Stimulated activated CD4-positive, alpha-beta T cell treated with anti-CD3 and anti-CD28 coated beads, Interleukin-4, amount 100 ng/mL, for 1 hour (primary cell): ENCODE measurements at places on chromosomes 3 and 15.

- DNase-seq: no peak
Measured at GRCh38 chr15:58203537-58203936, 65.4 kb downstream of the AQP9 start.

DNA sequence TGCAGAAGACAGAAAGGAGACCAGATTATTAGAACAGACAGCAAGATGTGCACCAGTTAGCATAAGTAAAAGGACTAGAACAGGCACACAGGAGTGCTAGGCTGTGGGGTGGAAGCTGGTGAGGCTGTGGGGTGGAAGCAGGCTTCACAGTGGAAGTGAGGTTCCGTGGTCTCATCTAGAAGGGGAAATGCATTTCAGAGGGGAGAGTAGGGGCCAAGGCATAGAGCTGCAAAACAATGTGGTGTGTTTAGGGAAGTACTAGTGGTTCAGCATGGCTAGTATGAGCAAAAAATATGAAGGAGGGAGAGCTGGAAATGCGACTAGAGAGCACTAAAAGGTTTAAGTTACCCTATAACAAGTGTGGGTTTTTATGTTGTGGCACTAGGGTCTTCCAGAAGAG is 6.5 kb downstream of the POPDC2 start:
- no peak for DNase-seq

GRCh38 chr3:196339493-196340254 is 1.5 kb upstream of the TM4SF19 start:
- no peak for DNase-seq

GRCh38 chr15:87609474-87609873 is 647.1 kb downstream of the NTRK3 start:
- no peak for DNase-seq

- no peak for DNase-seq
Measured at GRCh38 chr15:66614951-66615760, 49.4 kb upstream of the LCTL start.

- DNase-seq: no peak
Measured at GRCh38 chr3:124691599-124691998, 38.7 kb upstream of the UMPS start.

GRCh38 chr3:111769110-111769991 is 89.7 kb upstream of the PHLDB2 start:
- no peak for DNase-seq

GRCh38 chr15:65338823-65339222 is 34.3 kb downstream of the RNU5B-1 start:
- DNase-seq: no peak

DNA sequence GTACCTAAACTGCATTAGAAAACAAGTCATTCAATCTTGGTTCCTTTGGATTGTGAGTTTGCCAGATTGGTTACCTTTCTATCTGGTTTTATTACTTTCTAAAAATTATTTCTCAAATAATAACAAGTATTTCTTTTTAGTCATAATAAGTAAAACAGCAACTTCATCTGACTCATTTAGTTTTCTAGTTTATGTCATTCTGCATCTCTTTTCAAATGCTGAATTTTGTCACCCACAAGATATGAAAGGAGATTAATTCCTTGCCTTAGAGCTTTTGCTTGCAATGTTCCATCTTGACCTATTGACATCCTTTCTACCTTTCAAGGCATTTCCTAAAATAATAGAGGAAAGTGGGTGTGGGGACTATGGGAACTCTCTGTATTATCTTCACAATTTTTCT is 253.6 kb upstream of the PEX5L start:
- no peak for DNase-seq

- no peak for DNase-seq
Measured at GRCh38 chr15:58447271-58448010, 15.7 kb downstream of the LIPC start.

GRCh38 chr15:99135194-99135593 is 30.3 kb downstream of the SYNM start:
- no peak for DNase-seq

- DNase-seq: no peak
Measured at GRCh38 chr3:142853270-142854168, 35.4 kb downstream of the PCOLCE2 start.

GRCh38 chr3:102123590-102124190 is 274.4 kb downstream of the NFKBIZ start:
- no peak for DNase-seq

DNA sequence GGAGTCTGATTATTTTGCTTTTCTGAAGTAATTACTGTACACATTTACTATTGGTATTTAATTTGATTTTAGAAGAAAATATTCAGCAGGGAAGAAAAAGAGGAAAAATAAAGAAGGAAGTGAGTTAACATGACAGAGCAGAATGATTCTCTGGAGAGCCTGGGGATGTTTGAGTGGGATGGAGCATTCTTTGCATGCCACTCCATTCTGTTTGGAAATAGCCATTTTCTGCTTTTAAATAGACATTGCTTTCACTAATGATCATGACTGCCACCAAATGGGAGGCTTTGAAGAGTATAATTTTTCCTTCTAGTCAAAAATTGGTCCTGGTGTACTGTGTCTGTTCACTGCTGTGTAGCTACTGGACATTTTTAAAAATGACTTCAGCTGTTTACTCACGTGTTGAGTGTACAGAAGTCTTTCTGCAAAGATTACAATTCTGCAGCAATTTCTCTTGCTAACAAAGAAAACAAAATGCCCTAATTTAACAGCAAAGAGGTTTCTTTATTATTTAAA is 196.1 kb downstream of the RYR3 start:
- no peak for DNase-seq

DNA sequence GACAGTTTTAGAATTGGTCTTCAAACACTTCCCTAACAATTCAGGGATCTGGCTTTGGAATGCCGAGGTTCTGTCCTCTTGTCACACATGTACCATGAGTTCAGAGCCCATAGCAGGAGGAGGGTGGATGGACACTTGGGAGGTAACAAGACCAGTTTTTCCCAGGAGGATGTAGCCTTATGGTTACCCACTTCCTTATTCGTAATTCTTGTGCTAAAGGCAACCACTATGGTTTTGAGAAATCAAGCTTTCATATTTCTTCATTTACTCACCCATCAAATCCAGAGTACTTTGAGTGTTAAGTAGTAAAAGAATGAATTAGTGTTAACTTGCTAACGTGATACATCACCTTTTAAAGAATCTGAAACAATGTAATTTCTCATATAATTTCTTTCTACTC is 479.6 kb upstream of the ALCAM start:
- no peak for DNase-seq

- no peak for DNase-seq
Measured at GRCh38 chr3:89227218-89227617, 119.8 kb downstream of the EPHA3 start.

DNA sequence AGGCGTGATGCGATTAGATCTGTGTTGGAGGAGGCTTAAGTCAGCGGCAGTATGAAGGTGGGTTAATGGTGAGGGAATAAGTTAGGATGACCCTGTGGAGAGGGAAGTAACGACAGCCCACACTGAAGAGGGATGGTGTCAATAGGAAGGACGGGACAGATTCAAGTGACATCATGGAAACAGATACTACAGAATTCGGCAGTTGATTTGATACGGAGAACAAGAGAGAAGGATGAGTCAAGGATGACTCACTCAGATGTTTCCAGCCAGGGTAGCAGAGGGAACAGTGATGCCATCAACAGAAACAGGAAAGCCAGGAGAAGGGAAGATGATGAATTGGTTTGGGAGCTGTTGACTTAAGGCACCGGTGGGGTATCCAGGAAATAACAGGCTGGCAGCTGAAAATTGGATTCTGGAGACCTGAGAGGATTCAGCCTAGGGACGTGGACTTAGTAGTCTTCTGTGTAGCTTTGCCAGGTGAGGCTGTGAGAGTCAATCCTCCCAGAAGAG is 38.0 kb downstream of the SHC4 start:
- no peak for DNase-seq

GRCh38 chr3:178270838-178271237 is 265.4 kb upstream of the KCNMB2 start:
- DNase-seq: no peak

DNA sequence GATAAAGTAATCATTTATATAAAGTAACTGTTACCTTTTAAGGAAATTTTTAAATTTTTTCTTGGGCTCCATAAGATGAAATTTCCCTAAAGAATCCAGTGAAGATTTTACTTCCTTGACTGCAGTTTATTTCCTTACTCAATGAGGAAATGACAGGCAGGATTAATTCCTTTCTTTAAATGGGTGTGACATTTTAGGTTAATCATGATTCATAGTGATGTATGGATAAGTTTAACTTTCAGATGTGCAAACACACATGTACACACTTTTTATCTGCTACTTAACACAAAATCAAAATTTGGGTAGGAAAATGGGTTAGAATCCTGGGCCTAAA is 11.2 kb upstream of the LEO1 start:
- no peak for DNase-seq

DNA sequence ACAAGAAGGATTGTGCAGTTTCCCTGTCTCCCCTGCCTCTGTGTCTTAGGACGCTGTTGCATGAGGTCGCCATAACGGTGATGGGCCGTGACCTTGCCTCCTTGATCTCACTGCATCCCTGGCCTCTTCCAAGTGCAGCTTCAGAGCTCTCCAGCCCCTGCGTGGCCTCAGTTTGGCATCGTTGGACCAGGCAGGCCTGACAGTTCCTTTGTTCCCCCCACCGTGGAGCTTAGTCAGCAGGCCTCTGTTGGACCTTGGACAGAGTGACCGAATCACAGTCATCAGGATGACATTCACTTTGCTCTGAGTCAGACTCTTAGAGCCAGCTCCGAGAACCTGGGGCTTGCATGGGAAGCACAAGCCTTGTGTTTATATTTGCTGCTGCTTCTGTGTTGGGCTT is 139.4 kb downstream of the OPA1 start:
- DNase-seq: no peak

DNA sequence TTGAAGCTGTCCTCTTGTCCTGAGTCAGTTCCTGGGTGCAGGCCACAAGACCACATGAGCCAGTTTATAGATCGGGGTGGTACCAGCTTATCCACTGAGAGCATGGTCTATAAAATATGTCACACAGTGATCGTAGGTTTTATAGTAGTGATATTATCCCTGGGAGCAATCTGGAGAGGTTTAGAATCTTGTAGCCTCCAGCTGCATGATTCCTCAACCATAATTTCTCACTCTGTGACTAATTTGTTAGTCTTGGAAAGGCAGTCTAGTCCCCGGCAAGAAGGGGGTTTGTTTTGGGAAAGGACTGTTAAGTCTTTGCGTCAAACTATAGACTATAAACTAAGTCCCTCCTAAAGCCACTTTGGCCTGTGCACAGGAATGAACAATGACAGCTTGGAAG is 693.0 kb upstream of the CADM2 start:
- DNase-seq: no peak

- DNase-seq: no peak
Measured at GRCh38 chr3:9238721-9239295, 10.6 kb downstream of the SRGAP3 start.

DNA sequence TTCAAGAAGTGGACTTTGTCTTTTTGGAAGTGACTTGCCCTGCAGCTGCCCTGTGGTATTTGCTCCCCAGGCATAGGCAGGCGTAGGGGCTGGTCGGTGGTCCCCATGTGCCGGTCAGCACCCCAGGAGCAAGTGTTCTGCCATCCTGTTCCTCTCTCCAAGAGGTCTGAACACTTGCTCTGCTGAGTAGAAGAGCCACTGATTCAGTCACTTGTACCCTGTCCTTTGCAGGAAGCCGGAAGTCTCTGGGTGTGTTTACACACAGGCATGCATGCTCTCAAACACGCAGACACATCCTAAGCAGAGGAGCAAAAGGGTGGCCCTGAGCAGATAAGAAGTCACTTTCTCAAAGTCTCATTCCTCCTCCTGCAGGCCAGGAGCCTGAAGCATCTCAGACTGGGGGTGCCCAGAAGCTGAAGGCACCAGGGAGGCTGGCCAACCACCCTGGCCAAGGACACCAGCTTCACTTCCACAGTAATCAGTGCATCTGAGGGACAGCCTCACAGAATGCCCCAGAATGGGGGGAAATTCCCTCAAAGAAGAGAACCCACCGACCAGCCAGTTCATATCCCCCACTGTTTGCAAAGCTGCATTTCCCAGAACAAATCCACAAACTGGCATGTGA is 88.7 kb upstream of the POMGNT2 start:
- no peak for DNase-seq

DNA sequence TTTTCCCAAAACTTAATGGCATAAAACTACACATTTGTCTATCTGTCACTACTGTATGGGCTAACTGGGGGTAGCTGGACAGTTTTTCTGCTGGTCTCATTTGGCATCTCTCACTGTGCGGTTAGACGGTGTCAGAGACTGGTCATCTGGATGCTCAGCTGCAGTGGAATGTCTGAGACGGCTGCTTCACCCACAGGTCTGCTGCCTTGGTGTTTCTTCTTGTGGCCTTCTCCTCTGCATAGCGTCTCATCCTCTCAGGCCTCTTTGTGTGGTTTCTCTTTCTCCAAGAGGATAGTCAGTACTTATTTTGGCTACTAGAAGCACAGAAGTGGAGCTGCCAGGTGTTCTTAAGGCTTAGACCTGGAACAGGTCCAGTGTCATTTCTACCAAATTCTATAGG is 35.9 kb upstream of the GOLGA6L9 start:
- DNase-seq: no peak

DNA sequence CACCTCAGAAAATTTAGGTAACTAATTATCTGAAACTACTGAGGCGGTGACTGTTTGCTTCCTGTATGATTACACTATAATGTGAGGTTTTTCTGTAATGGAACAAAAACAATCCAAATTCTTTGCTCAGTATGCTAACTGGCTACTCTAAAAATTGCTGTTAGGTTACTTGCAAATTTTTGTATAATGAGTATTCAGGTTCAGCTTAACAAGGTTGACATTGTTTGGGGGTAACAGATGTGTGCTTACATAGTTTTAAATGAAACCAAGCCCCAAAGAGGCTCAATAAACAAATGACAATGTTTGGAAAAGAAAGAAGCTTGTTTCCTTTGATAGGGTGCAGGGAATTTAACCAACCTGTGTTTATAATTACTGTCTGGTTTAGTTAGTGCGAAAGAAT is 414.5 kb upstream of the MDFIC2 start:
- no peak for DNase-seq

DNA sequence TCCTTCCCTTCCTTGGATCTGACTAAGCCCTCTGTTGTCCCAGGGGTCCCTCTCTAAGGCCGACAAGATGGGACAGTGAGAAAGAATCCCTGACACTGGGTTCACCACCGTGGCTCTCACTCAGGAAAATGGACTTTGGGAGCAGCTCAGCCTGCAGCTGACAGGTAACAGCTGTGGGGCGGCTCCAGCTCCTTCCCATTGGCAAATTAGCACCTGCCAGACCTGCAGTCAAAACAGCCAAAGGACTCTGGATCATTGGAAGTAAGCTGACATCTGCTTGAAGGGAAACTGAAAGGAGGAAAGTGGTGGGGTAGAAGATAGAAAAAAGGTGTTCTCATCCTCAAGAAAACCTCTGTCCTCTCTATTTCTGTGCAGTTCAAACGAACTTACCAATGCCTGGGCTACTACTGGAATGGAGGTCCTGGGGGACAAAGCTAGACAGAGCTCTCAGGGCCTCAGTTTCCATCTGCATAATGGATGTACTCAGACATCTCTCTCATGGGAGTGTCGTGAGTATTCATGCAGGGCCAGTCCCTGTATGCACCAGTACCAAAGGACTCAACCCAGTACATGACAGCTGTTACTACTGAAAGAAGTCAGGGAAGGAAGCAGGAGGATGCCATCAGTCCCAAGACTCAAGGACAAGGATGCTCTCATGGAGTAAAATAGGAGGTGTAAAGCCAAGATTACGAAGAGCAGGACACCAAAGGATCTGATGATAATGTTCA is 53.6 kb upstream of the DCLK3 start:
- DNase-seq: no peak
